Fibroblast of skin of scalp (primary cell): ENCODE measurements at places on chromosomes 12 and 14.
A peak's percentile ranks its signal among the peaks of the same experiment; 100 is the strongest.

DNA sequence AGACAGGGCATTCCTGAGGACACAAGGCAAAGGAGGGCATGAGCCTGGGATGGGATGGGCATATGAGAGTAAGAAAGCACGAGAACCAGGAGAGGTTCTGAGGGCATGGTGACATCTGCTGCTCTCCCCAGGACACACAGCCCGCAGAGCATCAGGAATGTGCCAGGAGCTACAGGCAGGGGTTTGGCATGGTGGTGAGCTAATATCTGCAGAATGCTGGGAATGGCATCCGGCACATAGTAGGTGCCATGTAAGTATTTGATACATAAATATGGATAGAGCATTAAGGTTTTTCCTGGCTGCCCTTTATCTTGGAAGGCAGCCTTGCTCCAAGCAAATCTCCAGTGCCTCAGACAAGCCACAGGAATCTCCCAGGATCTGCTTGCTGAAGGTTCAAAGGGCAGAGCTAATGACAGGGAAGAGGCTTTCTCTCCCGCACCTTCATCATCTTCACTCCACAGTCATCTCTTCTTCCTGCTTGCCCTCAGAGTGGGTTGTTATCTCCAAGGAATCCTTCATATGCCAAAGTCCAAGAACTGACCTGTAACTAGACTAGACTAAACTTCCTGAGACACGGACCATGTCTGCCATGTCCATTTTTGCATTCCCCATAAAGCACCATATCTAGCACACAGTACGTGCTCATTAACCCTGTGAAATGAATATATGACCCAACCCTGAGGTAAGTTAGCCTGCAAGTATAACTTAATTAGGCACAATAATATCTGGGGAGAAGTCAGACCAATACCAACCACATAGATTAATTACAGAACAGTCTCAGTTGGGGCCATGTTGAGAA is 62.0 kb upstream of the SCN8A start:
- DNase-seq: peak; percentile 55

- DNase-seq: no peak
These were observed 131.0 kb upstream of the SRRM4 start for GRCh38 chr12:118850244-118850825.

DNA sequence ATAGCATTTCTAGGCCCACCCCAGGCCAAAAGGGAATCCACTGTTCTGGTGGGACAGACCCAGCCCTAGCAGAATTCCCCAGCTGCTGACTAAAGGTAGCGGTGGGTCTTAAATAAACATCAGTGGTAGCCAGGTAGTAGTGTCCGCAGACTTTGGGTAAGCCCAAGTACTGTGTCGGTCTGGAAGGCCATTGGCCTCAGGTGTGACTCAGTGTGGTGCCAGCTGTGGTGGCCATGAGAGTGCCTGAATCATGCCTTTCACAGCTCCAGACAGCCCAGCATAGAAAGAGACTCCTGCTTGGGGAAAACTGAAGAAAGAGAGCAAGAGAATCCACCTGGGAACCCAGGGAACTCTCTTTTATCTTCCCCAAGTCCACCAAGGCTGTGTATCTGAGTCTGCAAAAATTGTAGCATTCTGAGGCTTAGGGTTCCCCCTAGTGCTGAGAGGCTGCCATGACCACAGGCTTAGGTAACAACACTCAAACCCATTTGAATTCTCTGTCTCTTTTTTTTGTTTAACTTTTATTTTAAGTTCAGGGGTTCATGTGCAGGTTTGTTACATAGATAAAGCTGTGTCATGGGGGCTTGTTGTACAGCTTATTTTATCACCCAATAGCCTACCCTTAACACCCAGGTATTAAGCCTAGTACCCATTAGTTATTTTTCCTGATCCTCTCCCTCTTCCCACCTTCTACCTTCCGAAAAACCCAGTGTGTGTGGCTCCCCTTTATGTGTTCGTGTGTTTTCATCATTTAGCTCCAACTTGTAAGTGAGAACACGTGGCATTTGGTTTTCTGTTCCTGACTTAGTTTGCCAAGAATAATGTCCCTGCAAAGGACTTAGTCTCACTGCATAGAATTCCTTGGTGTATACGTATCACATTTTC is 16.7 kb upstream of the CD163L1 start:
- DNase-seq: peak; percentile 47

- no peak for DNase-seq
These were observed 28.0 kb upstream of the TMCC3 start for GRCh38 chr12:94678379-94678778.

DNA sequence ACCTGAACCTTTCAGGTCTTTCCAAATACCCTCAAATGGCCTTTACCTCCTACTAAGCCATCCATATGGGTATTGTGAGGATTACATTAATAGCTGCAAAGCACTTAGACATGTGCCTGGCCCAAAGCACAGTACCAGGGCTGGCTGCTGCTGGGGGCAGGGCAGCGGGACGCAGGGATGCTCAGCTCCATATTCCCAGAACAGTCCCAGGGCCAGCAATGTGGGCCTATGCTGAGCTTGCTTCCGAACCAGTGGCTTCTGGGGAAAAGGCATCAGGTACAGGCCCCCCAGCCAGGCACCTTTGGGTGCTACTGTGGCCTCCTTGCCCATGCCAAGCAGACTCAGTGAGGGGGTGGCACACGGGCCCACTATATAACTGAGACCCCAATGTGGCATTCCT is 10.4 kb downstream of the ACTN1 start:
- no peak for DNase-seq

DNA sequence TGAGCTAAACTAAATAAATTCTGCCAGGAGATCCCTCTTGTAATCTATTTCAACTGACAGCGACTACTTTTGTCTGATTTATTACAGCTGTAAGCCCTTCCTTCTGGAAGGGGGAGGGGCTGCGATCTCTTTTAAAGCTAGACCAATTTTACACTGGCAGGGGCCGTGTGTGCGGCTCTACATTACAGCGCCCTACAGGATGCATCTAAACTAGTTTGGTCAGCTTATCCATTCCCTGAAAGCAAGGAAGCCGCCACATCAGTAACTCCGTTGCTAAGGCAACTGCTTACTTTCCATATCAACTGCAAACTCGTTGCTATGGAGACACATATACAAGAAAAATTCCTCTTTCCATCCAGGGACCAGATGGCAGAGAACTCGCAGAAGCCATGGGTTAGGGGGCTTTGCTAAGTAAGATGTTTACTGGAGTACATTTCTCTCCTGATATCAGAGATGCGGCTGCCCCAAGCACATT is 17.4 kb downstream of the FOXN3 start:
- peak; percentile 79 for DNase-seq

DNA sequence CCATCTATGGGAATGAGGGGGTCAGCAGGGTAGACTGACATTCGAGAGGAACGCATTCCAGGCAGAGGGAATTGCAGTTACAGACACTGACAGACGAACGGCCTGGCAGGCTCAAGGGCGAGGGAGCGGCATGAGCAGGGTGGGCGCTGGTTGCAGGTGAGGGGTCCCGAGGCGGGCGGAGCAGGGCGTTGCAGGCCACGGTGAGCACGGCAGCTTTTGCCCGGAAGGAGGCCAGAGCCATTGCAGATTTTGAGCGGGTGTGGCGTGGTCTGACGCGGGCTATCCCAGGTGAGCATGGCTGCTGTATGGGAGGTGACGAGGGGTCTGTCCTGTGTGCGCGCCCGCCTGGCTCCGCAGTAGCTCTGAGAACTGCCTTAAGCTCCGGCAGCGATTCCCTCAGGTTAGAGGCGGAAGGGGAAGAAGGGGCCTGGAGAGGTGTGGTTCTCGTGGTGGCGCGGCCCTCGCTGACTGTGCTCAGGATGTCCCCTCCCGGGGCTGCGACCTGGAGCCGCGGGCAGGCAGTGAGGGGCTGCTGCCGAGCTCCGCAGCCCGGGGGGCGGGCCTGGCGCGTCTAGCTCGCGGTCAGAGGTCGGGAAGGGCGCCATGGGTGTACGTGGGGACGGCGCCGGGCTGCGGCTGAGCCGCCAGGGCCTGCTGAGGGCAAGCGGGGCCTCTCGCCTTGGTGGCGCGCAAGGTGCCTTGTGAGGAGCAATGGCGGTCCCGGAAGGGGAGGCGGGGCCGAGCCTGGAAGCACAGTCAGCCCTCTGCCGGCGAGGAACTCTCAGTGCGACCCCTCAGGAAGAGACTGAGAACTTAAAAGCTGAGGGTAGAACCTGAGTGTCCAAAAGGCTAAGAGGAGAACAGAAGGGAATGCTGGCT is 177.1 kb downstream of the CACNA1C start:
- DNase-seq: peak; percentile 36

- no peak for DNase-seq
These were observed 32.5 kb upstream of the PLEKHG6 start for GRCh38 chr12:6277982-6278438.

- peak; percentile 84 for DNase-seq
These were observed 5.0 kb upstream of the SRSF9 start for GRCh38 chr12:120474616-120474960.

DNA sequence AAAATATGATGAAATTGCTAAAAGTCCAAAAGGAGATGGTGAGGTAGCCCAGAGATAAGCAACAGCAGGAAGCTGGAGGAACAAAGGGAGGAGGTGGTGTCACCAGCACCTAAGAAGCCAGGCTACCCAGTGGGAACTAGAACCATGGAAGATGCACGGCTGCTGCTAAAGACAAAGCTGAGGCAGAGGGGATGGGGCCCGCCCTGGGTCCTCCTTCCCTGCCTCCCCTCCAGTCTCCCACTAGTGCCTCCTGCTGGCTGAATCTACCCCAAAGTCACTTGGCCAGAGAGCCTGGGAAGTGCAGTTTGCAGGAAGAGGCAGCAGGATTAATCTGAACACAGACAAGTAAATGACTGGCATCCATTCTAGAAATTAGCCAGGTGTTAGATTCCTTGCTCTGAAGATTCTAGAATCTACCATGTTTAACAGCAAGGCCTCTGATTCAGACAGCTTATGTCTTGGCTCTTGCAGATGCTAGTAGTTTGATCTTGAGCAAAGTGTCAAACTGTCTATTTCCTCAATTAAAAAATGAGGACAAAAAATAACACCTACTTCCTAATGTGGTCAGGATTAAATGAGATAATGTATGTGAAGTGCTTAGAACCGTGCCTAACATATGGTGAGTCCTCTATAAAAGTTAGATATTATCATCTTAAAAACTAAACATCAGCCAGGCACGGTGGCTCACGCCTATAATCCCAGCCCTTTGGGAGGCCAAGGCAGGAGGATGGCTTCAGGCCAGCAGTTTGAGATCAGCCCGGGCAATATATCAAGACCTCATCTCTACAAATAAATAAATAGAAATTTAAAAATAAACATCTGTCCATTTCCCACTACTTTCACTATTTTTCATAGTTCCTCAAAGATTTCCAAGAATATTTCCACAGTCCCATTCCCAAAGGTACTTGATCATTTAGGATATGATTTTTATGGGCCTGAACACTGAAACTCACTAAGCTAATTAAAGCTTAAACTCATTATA is 5.8 kb upstream of the LRP10 start:
- DNase-seq: no peak

DNA sequence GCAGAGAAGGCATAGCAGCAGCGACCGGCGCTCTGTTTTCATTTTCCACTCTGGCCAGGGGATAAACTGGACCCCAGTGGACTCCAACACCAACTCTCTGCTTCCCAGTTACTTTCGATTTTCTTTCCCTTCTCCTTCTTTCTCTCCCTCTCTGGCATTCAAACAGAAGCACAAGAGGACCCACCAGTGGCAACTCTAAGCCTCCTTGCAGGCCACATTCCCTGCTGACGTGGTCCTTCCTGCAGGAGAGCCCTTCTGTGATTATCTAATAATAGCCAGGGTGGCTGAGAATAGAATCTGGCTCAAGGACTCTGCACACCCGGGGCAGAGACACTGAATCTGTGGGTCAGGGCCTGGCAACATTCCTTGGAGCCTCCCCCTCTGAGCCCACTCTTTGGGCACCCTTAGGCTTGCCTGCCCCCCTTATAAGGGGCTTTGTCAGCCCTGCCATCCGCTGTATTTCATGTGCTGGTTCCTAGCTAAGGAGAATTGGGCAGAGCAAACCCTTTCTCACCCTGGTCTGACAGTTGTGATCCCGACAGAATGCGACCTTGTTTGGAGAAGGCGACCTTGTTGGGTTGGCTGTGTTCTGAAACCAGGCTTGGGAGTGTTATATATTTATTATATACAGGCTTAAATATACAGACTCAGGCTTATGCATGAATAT is 8.2 kb upstream of the HOXC6 start:
- DNase-seq: no peak

- no peak for DNase-seq
These were observed 34.6 kb downstream of the FMNL3 start for GRCh38 chr12:49672301-49673217.

DNA sequence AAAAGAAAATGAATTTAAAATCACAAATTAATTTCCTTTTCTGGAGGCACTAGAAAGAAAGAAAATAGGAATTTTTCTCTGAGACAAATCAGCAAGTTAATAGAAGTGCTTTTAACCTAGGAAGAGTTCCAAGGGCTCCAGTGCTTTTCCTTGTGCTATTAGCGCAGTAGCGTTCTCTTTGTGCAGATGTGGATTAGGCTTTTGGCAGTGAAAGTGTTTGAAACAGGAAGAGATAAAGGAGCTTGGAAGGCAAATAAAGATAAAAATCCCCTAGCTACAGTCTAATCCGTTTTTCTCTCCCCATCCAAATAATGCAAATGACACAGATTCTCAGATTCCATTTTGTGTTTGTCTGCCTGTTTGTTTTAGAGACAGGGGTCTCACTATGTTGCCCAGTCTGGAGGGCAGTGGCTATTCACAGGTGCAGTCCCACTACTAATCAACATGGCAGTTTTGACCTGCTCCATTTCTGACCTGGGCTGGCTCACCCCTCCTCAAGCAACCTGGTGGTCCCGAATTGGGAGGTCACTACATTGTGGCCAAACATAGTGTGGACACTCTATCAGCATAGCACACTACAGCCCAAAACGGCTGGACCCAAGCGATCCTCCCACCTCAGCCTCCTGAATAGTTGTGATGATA is 166.1 kb downstream of the PAWR start:
- DNase-seq: no peak

DNA sequence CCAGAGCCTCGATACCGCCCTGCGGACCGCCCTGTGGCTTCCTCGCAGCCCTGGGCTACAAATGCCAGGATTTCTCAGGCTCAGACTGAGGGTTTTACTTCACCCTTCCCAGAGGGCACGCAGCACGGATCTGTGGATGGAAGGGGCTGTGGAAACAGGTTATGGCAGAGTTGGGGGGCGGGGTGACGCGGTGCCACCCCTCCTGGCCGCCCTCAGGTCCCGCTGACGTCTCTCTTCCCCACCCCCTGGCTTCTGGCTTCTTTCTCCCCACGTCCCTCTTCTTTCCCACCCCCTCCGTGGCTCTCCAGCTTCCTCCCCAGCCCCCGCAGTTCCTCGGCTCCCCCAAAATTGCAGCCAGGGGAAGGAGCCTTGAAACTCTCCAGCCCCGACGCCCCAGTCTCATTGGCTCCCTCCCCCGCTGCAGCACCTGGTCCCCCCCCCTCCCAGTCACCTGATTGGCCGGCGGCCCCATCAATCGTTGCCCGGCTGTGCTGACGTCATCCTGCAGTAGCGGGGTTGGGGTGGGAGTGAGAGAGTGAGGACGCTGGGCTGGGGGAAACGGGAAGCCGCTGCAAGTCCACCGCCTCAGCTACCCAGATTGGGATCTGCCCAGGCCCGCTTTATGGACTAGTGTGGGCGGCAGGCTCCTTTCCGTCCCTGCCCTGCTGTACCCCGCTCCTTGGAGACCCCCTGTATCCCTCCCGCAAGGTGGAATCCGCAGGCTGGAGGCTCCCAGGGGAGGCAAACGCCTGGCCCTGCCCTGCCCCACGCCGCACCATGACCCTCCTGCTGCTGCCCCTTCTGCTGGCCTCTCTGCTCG is at the start of gene CLSTN3:
Gene CLSTN3, plus strand, starts transcription at position 500 of the 820 bp plus-strand sequence. Its CDS starts 278 bp downstream, at position 778.
- peak; percentile 73 for DNase-seq
